ENCODE measurements at places on chromosomes 7 and 10.
A peak's percentile ranks its signal among the peaks of the same experiment; 100 is the strongest.

GRCh38 chr7:17773289-17773626 is 167.0 kb downstream of the SNX13 start:
- no peak for DNase-seq

GRCh38 chr10:6115824-6116350 is 27.1 kb downstream of the RBM17 start:
- no peak for DNase-seq

DNA sequence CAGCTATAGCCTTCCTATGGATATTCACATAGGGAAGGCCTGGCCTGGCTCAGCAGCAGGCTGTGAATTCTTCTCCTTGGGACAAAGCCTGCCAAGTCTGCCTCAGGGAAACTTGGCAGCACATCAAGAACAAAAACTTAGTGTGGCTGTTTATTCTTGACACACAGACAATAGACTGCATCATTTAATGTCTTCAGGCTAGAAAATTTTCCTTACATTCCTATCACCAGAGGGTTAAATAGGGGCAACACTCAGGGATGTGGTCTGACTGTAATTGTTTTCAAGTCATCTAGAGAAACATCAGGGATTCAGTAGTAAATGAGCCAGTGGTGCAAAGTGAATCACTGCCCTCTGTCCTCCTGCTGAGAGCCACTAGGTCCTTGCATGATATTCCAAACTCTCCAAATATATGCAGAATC is 137.3 kb downstream of the SEMA3C start:
- DNase-seq = peak; percentile 80

DNA sequence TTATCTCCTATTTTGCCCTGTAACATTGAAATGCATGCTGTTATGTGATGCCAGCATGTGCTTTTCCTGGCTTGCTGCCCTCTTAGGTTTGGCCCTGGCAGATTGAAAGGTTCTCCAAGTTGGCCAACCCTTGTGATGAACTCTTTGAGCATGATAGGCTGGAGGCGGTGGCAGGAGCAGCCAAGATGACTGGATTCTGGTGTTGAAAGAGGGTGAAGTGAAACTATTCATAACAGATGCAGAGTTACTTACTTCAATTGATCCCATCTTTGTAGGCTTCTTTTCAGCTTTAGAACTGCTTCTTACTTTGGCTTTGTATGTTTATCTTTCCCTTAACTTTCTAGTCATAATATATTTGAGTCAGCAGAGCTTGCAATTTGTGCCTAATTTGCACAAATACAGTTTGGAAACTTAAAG is 57.6 kb downstream of the BICC1 start:
- DNase-seq = no peak

DNA sequence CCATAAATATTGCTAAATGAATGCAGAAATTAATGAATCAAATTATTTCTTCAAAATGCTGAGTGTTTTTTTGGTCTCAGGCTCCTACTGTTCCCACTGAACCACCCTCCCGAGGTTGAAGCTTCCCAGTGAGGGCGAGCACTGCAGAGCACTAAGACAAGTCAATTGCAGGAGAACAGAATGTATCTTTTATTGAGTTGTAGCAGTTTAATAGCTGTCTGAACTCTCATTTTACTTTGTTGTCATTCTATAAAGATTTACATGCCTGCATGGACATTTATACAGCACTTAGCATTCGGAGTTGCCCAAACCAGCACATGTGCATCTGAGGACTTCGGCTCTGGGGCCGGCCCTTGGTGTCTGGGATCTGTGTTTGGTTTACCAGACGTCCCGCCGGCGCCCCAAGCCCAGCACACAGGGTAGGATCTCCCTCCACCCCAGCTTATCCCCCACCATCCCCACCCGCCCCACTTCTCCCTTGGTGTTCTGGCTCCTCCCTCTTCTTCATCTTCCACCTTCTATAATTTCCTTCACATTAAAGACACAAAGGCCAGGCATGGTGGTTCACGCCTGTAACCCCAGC is 211.0 kb upstream of the SH2B2 start:
- no peak for DNase-seq

Measured in mesendoderm (in vitro differentiated cells).